ENCODE measurements at places on chromosomes 7 and 10. TPM values are rescaled to one million over a fixed set of nuclear protein-coding genes. Genes with fewer than 3 reads are reported as not detected.

GRCh38 chr7:12768948-12769347, 81.5 kb downstream of the ARL4A start:
- no peaks in the 10 kb centered on the region for H3K4me1 ChIP-seq
- DNase-seq, result no peak
- H3K27ac ChIP-seq, result no peak overlapping the region
- H3K36me3 ChIP-seq, result no peaks in the 10 kb centered on the region
- H3K27me3 ChIP-seq, result peaks cover 4% of the 10 kb centered on the region

DNA sequence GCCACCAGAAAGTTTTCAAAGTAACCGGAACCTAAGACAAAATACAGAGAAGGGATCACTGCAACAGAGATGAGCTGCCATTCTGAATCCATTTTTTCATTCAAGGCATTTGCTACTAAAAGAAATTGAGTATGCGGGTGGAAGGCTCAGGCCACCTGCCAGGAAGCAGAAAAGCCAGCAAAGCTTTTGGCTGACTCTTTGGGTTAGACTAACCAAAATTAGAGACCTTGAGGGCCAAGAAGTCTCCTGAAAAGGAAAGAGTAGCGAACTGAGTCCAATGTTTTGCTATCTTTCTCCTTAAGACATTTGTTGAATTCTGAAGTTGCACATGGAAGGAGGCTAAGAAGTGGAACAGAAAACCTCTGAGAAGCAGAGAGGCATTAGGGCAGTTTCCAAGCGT, 79.0 kb downstream of the FAS start:
- H3K4me3 ChIP-seq, result no peak overlapping the region
- peaks cover 3% of the 10 kb centered on the region for H3K27me3 ChIP-seq
- no peak overlapping the region for H3K27ac ChIP-seq
- H3K36me3 ChIP-seq, result no peaks in the 10 kb centered on the region

- H3K27me3 ChIP-seq, result no peaks in the 10 kb centered on the region
- no peaks in the 10 kb centered on the region for H3K4me1 ChIP-seq
- no peaks in the 10 kb centered on the region for H3K36me3 ChIP-seq
These were observed 42.3 kb upstream of the SGCE start for GRCh38 chr7:94698275-94698674.

- no peak for DNase-seq
- no peak overlapping the region for H3K27ac ChIP-seq
- no peaks in the 10 kb centered on the region for H3K27me3 ChIP-seq
- H3K4me1 ChIP-seq, result no peaks in the 10 kb centered on the region
- no peak overlapping the region for H3K4me3 ChIP-seq
These were observed 142.8 kb downstream of the PTEN start for GRCh38 chr10:88006261-88006660.

GRCh38 chr10:1287971-1288401, 231.8 kb downstream of the WDR37 start:
- H3K27ac ChIP-seq, result no peak overlapping the region
- H3K36me3 ChIP-seq, result no peaks in the 10 kb centered on the region
- H3K27me3 ChIP-seq, result peaks cover 9% of the 10 kb centered on the region
- no peaks in the 10 kb centered on the region for H3K4me1 ChIP-seq
- DNase-seq, result no peak
- no peak overlapping the region for H3K4me3 ChIP-seq

DNA sequence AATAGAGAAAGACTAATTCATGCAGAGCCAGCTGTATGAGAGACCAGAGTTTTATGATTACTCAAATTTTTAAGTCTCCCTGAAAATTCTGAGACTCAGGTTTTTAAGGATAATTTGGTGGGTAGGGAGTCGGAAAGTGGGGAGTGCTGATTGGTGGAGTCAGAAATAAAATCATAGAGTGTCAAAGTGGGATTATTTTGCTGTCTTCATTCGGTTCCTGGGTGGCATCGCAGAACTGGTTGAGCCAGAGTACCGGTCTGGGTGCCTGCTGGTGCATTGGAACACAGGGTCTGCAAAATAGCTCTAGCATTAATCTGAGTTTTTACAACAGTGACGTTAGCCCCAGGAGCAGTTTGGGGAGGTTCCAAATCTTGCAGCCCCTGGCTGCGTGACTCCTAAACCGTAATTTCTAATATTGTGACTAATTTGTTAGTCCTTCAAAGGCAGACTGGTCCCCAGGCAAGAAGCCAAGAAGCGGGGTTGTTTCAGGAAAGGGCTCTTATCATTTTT, 32.4 kb downstream of the GPRIN2 start:
- H3K36me3 ChIP-seq, result no peaks in the 10 kb centered on the region
- H3K27ac ChIP-seq, result no peak overlapping the region
- H3K27me3 ChIP-seq, result no peaks in the 10 kb centered on the region
- no peak overlapping the region for H3K4me3 ChIP-seq

GRCh38 chr10:74213571-74214162, 62.6 kb downstream of the ADK start:
- H3K27ac ChIP-seq, result no peak overlapping the region
- H3K27me3 ChIP-seq, result peaks cover 2% of the 10 kb centered on the region
- no peaks in the 10 kb centered on the region for H3K4me1 ChIP-seq
- no peak overlapping the region for H3K4me3 ChIP-seq
- H3K36me3 ChIP-seq, result no peaks in the 10 kb centered on the region

- H3K4me1 ChIP-seq, result no peaks in the 10 kb centered on the region
- peaks cover 2% of the 10 kb centered on the region for H3K27me3 ChIP-seq
- no peaks in the 10 kb centered on the region for H3K36me3 ChIP-seq
- no peak for DNase-seq
- H3K4me3 ChIP-seq, result no peak overlapping the region
- H3K27ac ChIP-seq, result no peak overlapping the region
These were observed 397.6 kb downstream of the GPAM start for GRCh38 chr10:111785921-111786320.

DNA sequence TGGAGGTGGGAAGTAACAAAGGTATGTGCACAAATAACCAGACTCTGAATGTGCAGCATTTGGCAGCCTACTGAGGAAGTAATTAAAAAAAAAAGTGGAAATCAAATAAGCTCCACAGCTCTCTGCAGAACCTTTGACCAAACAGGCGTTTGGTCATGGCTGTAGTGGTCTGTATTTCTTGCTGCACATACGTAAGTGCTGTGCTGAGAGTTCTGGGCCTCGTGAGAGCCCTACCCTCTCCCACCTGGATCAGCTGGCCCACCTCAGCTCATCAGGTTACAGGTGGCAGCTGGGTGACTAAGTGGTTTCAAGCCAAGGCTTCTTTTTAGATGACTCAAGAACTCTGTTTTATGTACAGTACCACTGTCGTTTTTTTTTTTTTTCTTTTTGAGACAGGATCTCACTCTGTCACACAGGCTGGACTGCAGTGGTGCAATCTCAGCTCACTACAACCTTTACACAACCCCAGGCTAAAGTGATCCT, 178.2 kb upstream of the KLF6 start:
- H3K27me3 ChIP-seq, result no peaks in the 10 kb centered on the region
- peaks cover 40% of the 10 kb centered on the region for H3K4me1 ChIP-seq
- no peak overlapping the region for H3K4me3 ChIP-seq
- DNase-seq, result no peak

DNA sequence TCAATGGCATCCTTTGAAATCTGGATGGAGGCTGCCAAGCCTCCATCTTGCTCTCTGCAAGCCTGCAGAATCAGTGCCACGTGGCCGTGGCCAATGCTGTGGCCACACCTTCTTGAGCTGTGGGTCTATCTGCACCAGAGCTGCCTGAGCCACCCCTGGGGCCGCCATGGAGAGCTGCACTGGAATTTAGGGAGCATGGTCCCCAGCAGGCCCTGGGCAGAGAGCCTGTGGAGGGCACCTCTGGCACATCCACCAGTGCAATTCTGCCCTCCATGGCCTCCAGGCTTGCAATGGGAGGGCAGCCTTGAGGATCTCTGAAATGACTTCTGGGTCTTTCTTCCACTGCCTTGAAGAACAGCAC, 55.6 kb upstream of the NKX6-2 start:
- peaks cover 1% of the 10 kb centered on the region for H3K4me1 ChIP-seq
- DNase-seq, result no peak
- H3K36me3 ChIP-seq, result peaks cover 10% of the 10 kb centered on the region
- H3K27me3 ChIP-seq, result no peaks in the 10 kb centered on the region

LIPK gene
- not detected for polyA plus RNA-seq

TMEM273 gene
- 23.4 TPM for polyA plus RNA-seq

PNLIPRP1 gene
- not detected for polyA plus RNA-seq

TEX36 gene
- polyA plus RNA-seq, result not detected

TMEM270 gene
- not detected for polyA plus RNA-seq

CDHR3 gene
- polyA plus RNA-seq, result 2.1 TPM
